ENCODE measurements at places on chromosomes 5 and 9. TPM values are rescaled to one million over a fixed set of nuclear protein-coding genes. Genes with fewer than 3 reads are reported as not detected.

Gene FABP6
- 0.68 TPM for total RNA-seq

Gene MELK
- 68.7 TPM for total RNA-seq

Gene IFNB1
- not detected for total RNA-seq

Gene PRLR
- 0.15 TPM for total RNA-seq

Gene DBH
- total RNA-seq: not detected

Gene FOXE1
- total RNA-seq: 3.9 TPM

Data from A549 treated with AZD2906 at 1 μM for 4 hours (cell line).